Activated CD4-positive, alpha-beta T cell treated with anti-CD3 and anti-CD28 coated beads, Interleukin-2, Interleukin-6, amounts not matched to agents 100 ng/mL and 50 ng/mL, durations not matched to agents 16 hours and 8 hours (primary cell): ENCODE measurements at places on chromosomes 4 and X.
A peak's percentile ranks its signal among the peaks of the same experiment; 100 is the strongest.

DNA sequence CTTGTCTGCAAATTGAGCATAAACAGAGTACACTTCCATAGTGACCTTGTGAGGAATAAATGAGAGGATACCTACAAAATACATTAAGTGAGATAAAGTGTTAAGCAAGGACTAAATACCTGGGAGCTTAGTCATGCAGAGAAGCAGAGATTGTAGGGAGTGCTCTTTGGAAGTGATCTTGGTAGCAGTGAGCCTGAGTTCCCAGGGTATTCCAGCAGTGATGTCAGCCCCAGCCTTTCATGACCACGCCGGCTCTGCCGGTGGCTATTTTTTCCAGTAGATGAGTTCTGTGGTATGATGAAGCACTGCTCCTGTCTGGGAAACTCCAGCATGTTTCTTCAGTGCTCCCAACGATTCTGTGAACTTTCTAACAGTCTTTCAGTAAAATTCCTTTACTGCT is 391.5 kb upstream of the IGFBP7 start:
- no peak for DNase-seq

DNA sequence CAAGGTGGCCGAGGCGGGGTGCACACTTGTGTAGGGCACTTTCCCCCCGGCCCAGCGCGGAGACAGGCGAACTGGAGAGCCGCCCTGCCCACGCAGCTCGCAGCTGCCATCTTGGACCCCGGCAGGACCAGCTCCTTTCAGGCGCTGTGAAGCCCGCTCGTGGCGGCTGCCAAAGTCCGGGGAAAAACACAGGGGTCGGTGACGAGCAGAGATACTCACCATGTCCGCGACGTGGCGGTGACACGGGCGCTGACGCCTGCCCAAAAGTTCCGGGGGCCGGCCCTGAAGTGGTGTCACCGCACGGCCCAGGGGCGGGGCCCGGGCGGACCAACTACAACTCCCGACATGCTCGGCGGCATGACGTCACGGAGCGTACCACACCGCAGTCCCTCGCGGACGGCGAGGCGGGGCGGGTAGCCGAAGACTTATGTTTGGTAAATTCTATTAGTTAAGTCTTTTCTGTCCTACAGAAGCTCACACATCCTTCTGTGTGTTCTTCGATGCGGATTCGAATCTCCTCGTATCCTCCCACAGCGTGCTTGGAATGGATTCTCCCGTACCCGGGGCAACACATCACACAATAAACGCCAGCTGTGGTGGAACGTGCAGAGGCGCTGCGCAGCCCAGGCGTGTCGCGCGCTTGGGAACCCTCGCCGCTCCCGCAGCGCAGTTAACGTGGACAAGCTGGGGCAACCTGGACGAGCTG is at the start of gene UFSP2:
UFSP2 (minus strand) TSS at position 318 of the 706 bp plus-strand sequence; CDS start at position 222, 96 bp downstream.
- peak; percentile 87 for DNase-seq

GRCh38 chr4:13988353-13989305 is 361.1 kb upstream of the BOD1L1 start:
- DNase-seq: no peak

- no peak for DNase-seq
Measured at GRCh38 chrX:10125248-10125615, 31.5 kb upstream of the CLCN4 start.

GRCh38 chr4:41303372-41304118 is 46.8 kb downstream of the UCHL1 start:
- no peak for DNase-seq

DNA sequence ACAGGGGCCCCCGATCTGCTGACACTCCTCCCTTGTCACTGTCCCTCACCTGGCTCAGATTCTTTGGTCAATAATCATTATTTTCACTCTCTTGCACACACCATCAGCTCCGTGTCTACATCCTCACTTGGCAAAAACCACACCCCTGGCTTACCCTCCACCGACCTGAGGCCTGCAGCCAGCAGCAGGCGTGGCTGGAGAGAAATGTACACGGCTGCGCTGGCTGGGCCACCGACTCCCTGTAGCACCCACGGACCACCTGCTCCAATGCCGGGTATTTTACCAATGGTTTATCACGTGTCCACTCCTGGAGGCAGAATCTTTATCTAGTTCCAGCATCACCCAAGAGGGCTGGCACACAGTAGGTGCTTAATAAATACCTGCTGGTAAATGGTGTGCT is 98.4 kb downstream of the WFS1 start:
- DNase-seq: no peak

DNA sequence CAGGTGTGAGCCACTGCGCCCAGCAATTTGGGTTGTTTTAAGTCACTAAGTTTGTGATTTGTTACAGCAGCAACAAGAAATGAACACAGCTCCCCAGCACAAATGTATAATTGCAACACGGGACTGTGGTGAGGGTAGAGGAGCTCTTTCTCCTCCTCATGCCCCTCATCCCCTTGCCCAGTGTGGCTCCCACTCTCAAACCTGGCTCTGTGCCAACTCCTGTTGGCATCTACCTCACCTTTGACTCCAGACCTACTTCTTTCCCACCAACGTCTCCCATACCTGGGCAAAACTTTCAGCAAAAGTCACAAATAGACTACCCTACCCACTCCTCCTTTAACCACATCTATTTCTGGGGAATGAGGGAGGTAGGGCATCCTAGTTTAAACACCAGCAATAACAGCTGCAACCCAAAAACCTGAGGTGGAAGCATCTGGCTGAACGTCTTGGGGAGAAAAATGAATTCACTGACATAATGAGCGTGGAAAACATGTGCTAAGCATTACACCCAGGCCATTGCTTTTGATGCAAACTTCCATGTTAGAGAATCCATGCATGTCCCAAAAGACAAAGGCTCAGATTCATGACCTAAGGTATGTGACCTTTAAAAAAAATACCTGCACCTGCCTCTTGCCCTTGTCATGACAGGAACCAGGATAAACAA is 19.2 kb downstream of the LNX1 start:
- no peak for DNase-seq

GRCh38 chr4:10534820-10535219 is 77.6 kb upstream of the ZNF518B start:
- DNase-seq: no peak
